ENCODE measurements at places on chromosomes 1 and 21. TPM values are rescaled to one million over a fixed set of nuclear protein-coding genes. Genes with fewer than 3 reads are reported as not detected.

DNA sequence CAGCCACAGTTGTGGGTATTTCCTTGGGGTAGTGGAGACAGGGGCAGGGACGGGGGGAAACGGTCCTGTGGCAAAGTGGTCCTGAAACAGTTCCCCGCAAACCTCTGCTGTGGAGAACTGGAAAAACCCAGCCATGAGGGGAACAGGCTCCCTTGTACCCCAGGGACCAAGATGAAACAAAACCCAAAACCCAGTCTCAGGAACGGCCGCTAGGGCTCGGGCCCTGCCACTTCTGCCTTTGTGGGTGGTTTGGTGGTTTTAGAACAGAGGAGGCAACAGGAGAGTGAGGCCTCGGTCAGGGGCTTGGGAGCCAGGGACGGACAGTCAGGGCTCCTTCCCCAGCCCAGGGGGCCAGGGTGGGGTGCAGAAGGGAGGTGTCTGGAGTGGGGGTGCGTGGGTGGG, 24.8 kb upstream of the EDN2 start:
- DNase-seq: no peak
- H3K27ac ChIP-seq: no peak overlapping the region
- no peak overlapping the region for H3K4me3 ChIP-seq
- H3K4me1 ChIP-seq: no peaks in the 10 kb centered on the region
- no peaks in the 10 kb centered on the region for H3K36me3 ChIP-seq

GRCh38 chr1:44361478-44361877, 6.4 kb upstream of the ERI3 start:
- no peaks in the 10 kb centered on the region for H3K36me3 ChIP-seq
- H3K27me3 ChIP-seq: peaks cover 7% of the 10 kb centered on the region
- no peaks in the 10 kb centered on the region for H3K4me1 ChIP-seq
- DNase-seq: peak; percentile 65
- H3K4me3 ChIP-seq: no peak overlapping the region

GRCh38 chr1:220827445-220828178, 40.9 kb downstream of the MTARC1 start:
- H3K27me3 ChIP-seq: peaks cover 4% of the 10 kb centered on the region
- H3K27ac ChIP-seq: no peak overlapping the region
- no peak for DNase-seq
- H3K36me3 ChIP-seq: no peaks in the 10 kb centered on the region
- no peak overlapping the region for H3K4me3 ChIP-seq
- H3K4me1 ChIP-seq: peaks cover 31% of the 10 kb centered on the region

GRCh38 chr1:201452866-201453265, 16.1 kb downstream of the PHLDA3 start:
- H3K36me3 ChIP-seq: no peaks in the 10 kb centered on the region
- no peak overlapping the region for H3K4me3 ChIP-seq
- DNase-seq: no peak
- H3K27ac ChIP-seq: peak overlapping the region; percentile 100
- peaks cover 61% of the 10 kb centered on the region for H3K4me1 ChIP-seq

GRCh38 chr1:206930210-206930798, 8.6 kb upstream of the FCMR start:
- H3K4me1 ChIP-seq: no peaks in the 10 kb centered on the region
- H3K36me3 ChIP-seq: no peaks in the 10 kb centered on the region
- H3K27ac ChIP-seq: no peak overlapping the region
- H3K4me3 ChIP-seq: no peak overlapping the region
- no peaks in the 10 kb centered on the region for H3K27me3 ChIP-seq

DNA sequence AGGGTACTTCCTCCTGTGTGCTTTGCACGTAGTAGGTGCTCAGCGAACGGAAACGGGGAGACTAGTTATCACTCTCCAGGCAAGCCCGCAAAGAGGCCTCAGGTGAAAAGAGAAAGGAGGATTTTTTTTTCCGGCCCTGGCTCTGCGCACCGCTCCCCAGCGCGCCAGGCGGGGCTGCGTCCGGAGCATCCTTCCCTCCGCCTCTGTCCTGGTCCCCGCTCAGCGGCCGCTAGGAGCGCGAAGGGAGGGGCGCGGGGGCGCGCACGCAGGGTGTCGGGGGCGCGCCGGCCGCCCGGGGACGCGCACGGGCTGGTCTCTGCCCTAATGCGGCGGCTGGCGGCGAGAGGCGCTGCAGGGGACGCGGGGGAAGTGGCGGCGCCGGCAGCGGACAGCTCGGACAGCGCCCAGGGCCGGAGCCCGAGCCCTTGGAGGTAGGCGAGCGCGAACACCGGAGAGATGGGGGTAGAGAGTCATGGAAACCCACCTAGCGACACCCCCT, 42.3 kb upstream of the NFASC start:
- H3K36me3 ChIP-seq: no peaks in the 10 kb centered on the region
- peak overlapping the region; percentile 74 for H3K4me3 ChIP-seq
- DNase-seq: peak; percentile 98

RAD54L gene
- 0.59 TPM for total RNA-seq

SPRR3 gene
- total RNA-seq: not detected

NRDC gene
- 81.4 TPM for total RNA-seq
